ENCODE measurements at places on chromosomes 6 and 20.

GRCh38 chr6:35185302-35185681 is 28.5 kb upstream of the SCUBE3 start:
- no peak for DNase-seq

DNA sequence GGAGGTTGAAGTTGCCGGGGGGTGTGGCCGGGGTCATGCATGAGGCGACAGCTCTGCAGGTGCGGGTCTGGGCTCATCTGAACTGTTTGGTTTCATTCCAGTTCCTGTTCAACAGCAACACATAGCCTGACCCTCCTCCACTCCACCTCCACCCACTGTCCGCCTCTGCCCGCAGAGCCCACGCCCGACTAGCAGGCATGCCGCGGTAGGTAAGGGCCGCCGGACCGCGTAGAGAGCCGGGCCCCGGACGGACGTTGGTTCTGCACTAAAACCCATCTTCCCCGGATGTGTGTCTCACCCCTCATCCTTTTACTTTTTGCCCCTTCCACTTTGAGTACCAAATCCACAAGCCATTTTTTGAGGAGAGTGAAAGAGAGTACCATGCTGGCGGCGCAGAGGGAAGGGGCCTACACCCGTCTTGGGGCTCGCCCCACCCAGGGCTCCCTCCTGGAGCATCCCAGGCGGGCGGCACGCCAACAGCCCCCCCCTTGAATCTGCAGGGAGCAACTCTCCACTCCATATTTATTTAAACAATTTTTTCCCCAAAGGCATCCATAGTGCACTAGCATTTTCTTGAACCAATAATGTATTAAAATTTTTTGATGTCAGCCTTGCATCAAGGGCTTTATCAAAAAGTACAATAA is 72.5 kb downstream of the PTPN1 start:
- no peak for DNase-seq

GRCh38 chr6:33521489-33522091 is 58.5 kb downstream of the BAK1 start:
- no peak for DNase-seq

- no peak for DNase-seq
These were observed 731.3 kb upstream of the NRSN1 start for GRCh38 chr6:23394681-23395080.

- DNase-seq: no peak
These were observed 202.3 kb downstream of the DLL1 start for GRCh38 chr6:170088582-170088955.

DNA sequence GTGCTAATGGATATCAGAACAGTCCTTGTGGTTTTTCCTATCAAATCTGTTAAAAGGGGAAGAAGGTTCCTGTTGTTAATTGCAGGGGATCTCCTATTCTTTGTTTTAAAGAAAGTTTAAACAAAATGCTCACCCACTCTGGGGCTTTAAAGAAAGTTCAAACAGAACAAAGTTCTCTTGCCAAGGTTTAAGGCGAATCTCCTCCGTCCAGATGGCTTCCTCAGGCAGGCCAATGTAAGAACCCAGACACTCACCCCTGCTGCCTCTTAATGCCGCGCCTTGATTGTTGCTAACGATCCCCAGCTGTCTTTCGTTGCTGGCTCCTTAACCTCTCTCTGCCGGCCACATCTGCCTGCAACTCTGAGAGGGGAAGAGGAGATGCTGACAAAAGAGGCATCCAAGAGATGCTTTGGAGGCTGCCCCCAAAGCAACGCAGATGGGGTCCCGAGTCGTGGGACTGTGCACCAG is 235.0 kb upstream of the PRDM1 start:
- no peak for DNase-seq

DNA sequence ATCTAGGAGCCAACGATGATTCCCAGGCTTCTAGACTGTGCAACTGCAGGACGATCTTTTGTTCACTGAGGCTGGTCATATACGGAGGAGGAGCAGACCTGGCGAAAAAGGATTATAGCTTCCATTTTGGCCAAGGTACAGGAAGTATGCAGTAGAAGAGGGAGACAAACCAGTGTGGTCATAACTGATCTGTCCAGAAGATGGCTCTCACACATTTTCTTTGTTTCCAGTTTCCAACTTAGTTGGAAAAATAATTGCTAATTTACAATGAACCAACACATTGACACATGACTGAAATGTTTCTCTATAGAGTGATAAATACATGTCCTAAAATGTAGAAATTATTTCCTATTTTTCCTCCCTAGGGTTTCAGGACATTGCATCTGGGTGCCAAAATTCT is 364.1 kb upstream of the BTBD3 start:
- no peak for DNase-seq

DNA sequence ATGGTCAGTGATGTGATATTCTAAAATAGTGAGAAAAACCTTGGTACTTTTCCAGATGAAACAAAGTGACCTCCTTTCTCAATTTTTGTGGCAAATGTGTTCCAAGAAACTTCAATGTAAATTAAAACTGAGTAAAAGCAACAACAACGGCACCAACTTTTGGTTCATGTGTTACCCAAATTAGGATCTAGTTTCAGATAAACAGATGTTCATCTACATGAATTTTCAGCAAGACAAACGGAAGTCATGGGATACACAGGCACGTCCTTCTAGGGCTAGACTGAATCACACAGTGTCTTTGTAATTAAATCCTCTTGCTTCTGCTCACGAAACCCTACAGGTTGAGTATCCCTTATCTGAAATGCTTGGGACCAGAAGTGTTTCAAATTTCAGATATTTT is 915.2 kb downstream of the TFAP2A start:
- no peak for DNase-seq

- no peak for DNase-seq
These were observed 18.2 kb downstream of the GPX5 start for GRCh38 chr6:28543651-28544610.

GRCh38 chr6:75076009-75076408 is 129.8 kb downstream of the COL12A1 start:
- no peak for DNase-seq

DNA sequence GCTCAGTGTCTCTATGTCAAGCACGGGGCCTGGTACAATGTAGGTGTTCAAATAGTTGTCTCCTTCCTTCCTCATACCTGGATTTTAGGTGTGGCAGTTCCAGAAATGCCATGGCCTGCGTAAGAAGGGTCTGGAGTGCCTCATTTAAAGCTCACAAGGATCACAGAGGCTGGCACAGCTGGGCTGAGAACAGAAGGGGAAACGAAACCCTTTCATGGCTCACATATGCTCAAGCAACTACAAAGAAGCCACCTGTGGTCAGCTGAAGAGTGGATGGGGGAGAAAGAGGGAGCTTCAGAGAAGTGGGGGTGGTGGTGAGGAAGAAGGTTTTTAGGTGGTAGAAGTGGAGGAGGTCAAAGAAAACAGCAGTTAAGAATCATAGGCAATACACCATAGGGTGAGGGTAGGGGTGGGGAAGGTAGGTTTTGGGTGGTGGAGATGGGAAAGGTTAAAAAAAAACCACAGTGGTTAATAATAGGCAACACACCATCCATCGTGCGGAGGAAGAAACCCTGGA is 17.0 kb upstream of the TOP1 start:
- DNase-seq: no peak

DNA sequence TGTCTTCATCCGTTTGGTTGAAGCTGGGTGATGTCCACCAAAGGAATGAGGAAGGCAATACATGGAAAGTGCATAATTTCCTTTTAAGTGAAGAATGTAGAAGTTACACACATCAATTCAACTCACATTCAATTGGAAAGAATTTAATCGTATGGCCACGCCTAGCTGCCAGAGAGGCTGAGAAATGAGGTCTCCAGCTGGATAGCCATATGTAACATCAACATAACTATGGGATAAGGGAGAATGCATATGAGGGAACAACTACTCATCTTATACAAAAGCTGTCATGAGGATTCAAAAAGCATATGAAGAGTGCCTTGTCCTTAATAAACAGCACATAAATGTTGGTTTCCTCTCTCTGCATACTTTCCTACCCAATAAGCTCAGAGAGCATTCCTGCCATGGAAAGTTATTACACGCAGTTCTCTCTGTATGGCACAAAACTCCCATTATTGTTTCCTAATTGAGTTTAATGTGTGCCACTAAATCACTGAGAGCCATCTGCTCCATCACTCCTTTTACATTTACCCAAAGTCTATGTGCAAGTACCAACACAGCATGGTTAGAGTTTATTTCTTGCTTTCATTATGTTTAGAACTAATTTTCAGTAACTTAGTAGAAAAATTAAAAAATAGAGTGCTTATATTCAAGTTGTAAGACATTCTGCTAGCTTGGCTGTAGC is 21.4 kb upstream of the TFAP2D start:
- no peak for DNase-seq

GRCh38 chr6:100347901-100348550 is 116.7 kb downstream of the SIM1 start:
- no peak for DNase-seq

- DNase-seq: no peak
These were observed 808 bp downstream of the ULBP1 start for GRCh38 chr6:149964308-149965193.

Measured in activated T-cell treated with anti-CD3 and anti-CD28 coated beads for 48 hours (primary cell).